ENCODE measurements at places on chromosomes 1 and 21. TPM values are rescaled to one million over a fixed set of nuclear protein-coding genes. Genes with fewer than 3 reads are reported as not detected.

CYP4A11 gene
- total RNA-seq = not detected

- no peak for ATAC-seq
Observed at GRCh38 chr1:36393686-36394085, 4.0 kb downstream of the LSM10 start.

DNA sequence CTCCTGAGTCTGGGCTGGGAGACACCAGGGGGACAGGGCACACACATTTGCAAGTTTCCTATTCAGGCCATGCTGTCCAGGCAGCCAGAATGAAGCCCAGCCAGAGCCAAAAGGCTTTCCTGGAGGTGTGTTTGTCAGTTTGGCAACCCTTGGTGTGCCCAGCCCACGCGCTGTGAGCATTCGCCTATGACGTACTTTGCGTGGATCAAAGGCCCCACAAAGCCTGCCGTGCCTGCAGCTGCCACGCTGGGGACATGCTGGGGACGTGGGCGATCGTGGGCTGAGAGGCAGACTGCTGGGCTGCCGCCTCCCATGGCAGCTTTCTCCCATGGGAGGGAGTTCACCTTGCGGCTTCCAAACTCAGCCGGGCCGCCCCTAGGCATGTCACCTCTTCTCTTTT lies 57.5 kb downstream of the CD247 start:
- no peak for ATAC-seq

GRCh38 chr1:36573445-36573844 lies 90.7 kb upstream of the CSF3R start:
- no peak for ATAC-seq

DNA sequence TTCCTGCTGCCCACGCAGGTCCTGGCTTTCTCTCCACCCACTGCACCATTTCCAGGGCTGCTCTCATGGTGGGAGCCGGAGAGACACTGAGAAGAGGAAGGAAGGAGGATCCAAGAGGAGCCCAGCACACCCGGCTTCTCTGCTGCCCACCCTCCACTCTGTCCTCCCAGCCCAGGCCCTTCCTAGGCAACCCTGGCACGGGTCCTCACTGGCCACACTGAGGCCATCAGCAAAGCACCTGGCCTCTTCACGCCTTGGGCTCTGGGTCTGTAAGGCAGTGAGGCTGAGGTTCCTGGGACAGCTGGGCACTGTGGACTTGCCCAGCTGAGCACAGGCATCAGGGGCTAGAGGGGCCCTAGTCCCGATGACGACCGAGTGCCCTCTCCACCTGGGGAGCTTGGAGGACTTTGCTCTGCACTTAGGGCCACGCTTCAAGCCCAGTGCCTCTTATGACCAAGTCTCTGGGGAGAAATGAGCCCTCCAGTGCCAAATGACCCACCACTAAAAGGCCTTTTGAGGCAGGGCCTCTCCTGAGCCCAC lies 43.1 kb downstream of the PDE9A start:
- no peak for ATAC-seq

KDF1 gene
- 16.5 TPM for total RNA-seq

- ATAC-seq = no peak
Observed at GRCh38 chr1:56473582-56474270, 105.6 kb downstream of the PLPP3 start.

GRCh38 chr1:37147392-37147831 lies 113.1 kb upstream of the GRIK3 start:
- ATAC-seq = no peak

GRCh38 chr1:228894442-228894989 lies 159.2 kb downstream of the RHOU start:
- no peak for ATAC-seq

All from esophagus mucosa (tissue), 1 donor.